Hypothalamus (tissue), 51 donors: ENCODE measurements at places on chromosomes 16 and 17.

GRCh38 chr17:27244491-27245223, 49.3 kb upstream of the WSB1 start:
- no peak for DNase-seq

DNA sequence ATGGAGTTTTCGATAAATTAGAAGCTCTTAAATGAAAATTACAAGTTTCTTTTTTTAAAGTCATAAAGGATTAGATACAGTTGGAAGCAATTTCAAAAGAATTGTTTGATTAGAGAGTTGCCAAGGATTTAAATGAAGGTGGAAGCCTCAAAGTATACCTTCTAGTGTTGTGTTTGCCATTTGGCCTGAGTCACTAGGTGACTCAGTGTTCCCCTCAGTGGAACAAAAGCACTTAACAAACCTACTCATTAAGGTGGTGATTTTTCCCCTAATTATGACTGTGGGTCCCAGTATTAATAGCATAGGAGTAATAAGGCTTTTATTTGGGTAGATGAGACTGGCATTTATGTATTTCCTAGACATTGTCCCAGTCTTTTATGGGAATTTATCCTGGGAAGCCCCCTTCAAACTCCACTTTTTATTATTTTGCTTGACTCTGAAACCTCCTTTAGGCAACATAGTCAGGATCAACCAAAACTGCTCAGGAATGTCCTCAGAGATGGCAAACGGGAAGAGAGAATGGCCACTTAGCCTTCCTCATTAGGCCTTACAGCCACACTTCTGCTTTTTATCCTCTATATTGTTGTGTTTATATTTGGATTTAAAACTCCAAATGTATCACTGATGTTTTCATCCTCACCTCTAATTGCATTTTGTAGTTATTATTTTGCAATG, 161.0 kb downstream of the FTO start:
- DNase-seq = no peak

DNA sequence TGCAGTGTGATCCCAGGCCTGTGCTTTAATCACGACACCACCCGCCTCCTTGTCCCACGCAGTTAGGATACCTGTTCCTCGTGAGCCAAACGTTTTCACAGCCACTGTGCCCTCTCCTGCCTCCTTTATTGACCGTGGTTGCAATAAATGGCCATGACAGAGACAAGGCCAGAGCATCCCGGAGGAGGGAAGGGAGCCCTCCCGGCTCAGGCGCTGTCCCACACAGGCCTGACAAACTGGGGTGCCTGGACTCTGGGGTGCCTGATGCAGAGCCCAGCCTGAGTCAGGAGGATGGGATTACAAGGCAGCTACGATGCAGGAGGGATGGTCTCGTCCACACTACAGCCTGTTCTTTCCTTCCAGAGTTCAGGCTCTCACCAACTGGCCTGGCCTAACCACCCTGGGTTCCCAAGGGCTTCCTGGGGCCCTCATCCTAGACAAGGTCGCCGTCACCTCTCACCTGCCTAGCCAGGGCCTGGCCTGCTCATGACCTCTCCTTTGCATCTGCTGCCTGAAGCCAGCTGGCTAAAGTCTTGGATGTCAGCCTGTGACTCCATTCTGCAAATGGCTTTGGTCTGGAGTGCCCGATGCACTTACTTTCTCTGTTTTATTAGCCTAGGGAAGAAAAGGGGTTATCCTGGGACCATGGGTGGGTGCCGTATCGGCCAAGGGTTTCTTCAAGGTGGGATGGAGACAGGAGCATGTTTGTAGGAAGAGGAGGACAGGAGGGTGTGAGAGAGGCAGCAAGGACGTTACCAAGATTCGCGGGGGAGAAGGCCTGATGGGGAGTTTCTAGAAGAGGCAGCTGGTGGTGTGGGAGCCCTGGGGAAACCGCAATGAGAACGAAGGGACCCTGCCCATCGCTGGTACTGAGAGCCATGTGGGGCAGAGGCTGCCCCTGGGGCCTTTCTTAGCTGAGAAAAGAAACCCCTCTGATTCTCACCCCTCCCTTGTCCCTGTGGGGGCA, 234.3 kb upstream of the TNRC6C start:
- DNase-seq = no peak

- no peak for DNase-seq
These were observed 33.1 kb upstream of the PHB1 start for GRCh38 chr17:49447628-49448302.

GRCh38 chr17:42026857-42027589, 7.1 kb downstream of the NKIRAS2 start:
- no peak for DNase-seq

DNA sequence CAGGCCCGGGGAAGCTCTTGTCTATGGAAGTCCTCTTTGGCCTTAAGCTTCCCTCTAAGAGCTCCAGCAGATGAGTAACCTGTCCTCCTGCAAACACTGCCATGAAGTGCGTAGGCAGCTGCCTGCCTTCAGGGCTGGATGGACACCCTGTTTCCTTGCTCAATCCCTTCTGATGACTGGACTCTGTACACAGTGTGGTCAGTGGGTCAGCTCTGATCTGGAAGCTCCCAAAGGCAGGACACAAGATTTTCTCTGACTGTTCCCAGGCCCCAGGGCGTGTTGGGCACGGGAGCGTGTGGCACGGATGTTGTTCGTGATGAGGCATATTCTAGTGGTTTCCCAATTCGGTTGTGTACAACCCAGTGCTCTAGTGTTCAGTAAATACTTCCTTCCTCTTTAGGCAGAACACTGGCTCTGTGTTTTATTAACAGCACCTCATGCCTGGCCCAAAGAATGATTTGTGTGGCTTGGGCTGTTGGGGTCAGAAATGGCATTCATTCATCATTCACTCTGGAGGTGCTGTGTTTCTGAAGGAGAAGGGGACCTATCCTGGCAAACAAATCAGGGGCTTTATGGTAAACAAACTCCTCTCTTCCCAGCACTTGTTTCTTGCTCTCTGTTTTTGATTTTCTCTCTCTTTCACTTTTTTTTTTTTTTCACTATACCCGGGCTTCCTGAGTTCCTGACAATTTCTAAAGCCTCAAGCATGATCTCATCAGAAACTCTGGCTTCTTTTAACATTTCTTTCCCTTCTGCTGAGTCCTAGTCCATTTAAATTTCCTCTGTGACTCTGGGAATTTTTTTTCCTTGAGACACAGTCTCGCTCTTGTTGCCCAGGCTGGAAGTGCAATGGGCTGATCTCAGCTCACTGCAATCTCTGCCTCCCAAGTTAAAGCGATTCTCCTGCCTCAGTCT, 12.0 kb upstream of the RNF157 start:
- DNase-seq = no peak

GRCh38 chr16:4692460-4693295, 684 bp upstream of the NUDT16L1 start:
- no peak for DNase-seq

DNA sequence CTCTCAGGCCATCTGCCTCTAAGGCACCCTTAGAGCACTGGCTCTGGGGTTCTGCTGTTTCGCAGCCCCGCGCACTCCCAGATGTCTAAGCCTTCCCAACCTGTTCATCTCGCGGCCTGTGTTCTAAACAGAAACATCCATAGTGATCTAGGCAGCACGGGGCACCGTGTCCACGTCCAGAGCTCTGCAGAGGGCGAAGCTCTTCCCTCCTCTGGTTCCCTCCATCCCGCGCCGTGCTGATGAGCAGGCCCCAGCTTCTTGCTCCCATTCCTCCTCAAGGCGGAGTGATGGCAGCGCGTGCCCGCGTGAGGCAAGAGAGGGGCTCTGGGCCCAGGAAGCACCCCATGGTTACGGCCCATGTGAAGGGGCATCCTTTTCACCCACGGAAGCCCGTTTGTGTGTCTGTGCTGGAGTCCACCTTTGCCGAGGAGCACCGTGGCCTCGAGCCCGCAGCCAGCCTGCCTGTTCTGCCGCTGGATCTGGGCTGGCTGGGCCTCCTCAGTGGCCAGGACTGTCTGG, 3.6 kb downstream of the SPIRE2 start:
- no peak for DNase-seq

- no peak for DNase-seq
These were observed 60.4 kb upstream of the IRX6 start for GRCh38 chr16:55263271-55264250.

DNA sequence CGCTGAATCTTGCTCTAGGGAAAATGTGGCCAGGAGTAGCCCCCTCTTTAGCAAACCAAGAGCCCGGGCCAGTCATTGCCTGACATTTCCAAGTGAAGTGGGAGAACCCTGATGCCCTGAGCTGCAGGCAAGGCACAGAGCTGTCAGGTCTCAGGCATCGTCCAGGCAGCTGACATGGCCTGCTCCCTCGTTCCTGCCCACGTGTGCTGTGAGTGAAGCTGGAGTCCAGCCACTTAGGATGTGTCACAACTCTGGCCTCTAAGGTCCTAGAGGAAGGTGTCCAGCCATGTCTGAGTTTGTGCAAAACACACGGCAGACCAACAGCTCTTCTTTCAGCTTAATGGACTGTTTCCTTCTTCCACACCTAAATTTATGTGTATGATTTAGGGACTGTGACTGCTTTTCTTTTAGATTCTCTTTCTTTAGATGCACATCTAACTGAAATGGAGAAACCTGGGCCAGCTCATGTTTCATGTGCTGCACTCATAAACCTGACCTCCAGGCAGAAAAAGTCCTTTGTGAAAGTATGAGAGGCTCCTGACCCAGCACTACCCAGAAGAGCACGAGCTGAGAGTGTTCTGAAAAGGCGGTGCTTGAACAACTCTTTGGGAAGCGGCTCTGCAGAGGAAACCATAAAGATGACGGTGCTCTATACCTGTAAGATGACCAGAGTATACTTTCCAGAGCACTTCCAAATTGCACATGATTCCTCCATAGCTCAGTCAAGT, 14.8 kb upstream of the LIMD2 start:
- no peak for DNase-seq

DNA sequence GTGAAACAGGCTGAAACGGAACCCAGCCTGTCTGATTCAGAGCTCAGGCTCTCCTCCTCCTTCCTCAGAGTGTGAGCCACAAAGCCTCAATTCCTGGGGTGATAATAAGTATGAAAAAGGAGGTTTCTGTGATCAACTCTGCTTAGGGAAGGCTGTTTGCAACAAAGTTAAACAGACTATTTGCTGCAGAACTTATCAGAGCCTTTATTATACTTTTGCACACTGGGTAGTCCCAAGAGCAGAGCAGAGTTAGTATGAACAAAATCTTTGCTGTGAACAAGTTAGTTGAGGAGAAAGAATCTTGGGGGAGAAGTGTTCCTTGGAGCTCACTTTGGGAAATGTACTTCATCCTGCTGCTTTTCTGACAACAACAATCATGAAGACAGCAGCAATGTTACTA, 67.4 kb downstream of the MRM1 start:
- no peak for DNase-seq

- DNase-seq = no peak
These were observed 74.5 kb upstream of the MYOCD start for GRCh38 chr17:12591021-12591735.

DNA sequence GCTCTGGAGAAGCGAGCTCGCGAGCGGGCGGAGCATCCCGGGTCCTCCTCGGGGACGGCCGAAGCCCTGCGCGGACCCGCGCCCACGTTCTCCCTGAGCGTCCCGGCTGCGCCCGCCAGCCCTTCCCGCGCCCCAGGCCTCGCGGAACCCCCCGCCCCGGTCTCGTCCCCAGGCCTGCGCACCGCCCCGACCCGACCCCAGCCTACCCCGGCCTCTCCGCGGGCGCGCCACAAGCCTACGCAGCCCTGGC, 159 bp downstream of the USP36 start:
- no peak for DNase-seq

DNA sequence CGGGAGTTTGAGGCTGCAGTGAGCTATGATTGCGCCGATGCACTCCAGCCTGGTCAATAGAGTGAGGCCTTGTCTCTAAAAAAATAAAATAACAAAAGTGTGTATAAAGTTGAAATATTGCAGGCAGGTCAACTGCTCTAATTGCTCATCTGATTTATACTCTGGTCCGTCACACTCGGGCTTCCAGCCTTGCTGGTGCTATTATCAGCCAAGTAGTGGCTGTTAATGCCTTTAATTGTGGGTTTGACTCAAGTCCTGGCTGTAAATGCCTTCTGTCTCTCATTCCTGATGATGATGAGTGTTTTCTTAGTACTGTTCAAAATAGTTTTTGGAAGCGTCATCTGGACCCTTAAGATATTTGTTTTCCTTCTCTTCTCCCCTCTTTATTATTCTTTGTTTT, 18.4 kb downstream of the SYT17 start:
- no peak for DNase-seq

- no peak for DNase-seq
These were observed 2.1 kb downstream of the ACD start for GRCh38 chr16:67657751-67658518.

DNA sequence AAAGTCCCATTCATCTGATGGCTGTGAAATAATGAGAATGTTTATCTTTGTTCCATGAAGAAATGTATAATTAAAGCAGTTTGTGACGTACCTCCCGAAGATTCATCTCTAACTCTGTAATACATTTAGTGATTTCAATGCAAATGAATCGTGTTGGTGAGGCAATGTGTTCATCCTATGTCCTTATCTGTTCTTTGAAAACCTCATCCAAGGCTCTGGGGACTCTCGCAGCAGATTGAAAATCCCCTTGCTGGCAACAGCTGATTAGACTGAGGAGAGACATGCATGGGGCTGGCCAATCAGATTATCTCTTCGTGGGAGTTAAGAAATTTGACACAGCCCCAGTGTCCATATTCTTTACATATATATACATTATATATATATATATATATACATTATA, 1095.4 kb upstream of the EEF2KMT start:
- DNase-seq = no peak

GRCh38 chr16:19783363-19784182, 65.5 kb downstream of the IQCK start:
- DNase-seq = no peak

- DNase-seq = no peak
These were observed 797.5 kb upstream of the EEF2KMT start for GRCh38 chr16:5895137-5895536.

- DNase-seq = no peak
These were observed 19.0 kb downstream of the LASP1 start for GRCh38 chr17:38888842-38889241.

GRCh38 chr16:86886651-86887050, 308.3 kb downstream of the FOXL1 start:
- no peak for DNase-seq

DNA sequence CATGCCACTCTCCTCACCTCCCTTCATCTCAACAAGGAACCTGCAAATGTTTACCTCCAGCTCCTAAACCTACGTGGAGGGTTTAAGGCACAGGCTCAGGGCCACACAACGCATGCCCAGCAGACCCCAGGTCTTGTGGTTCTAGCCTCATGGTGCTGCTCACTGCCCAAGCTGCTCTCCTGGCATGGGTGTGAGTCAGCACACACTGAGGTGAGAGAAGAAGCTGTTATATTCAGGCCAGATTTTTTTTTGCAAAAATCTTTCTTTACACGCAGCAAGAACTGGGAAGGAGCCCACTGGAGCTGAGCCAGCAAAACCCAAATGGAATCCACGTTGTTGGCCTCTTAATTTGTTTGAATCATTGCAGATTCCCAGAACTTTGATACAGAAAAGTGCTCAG, 5.5 kb upstream of the C16orf96 start:
- DNase-seq = no peak
